ENCODE measurements at places on chromosomes 7 and 10.

DNA sequence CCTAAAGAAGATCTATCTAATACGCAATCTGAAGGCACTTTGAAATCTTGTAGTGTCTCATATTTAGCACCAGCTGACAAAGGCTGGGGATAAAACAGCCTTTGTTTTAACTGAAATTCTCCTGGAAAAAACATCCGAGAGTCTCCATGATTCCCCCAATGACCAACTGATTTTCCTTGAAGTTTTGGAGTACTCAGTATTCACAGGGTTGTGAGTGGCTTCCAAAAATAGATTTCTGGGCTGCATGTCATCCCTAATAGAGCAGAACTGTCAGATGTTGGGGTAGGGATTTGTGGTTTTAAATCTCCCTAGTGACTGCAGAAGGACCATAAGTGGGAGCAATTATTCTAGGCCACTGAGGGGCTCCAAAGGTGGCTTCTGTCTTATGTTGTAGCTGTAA, 206.4 kb downstream of the TAX1BP1 start:
- no peak for DNase-seq

DNA sequence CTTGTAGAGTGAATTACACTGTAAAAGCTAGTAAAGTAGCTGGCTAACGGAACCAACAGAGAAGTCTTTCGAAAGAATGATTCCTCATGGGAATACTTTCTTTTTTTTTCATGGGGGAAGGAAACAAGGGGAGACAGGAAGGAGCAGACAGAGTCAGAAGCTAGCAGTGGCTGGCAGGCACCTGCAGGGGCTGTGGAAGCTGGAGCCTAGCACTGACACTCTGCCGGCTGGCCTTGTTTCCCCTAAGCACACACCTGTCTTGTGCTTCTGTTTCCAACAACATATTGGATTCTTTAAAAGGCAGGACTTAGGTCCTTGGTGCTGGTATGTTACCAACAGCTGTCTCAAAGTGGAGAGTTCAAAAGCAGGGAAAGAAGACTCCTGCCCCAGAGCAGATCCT, 24.7 kb downstream of the NOD1 start:
- no peak for DNase-seq

- peak; percentile 17 for DNase-seq
Measured at GRCh38 chr7:2006921-2007381, 225.8 kb downstream of the MAD1L1 start.

- DNase-seq, result no peak
Measured at GRCh38 chr7:136530831-136531230, 337.6 kb upstream of the CHRM2 start.

DNA sequence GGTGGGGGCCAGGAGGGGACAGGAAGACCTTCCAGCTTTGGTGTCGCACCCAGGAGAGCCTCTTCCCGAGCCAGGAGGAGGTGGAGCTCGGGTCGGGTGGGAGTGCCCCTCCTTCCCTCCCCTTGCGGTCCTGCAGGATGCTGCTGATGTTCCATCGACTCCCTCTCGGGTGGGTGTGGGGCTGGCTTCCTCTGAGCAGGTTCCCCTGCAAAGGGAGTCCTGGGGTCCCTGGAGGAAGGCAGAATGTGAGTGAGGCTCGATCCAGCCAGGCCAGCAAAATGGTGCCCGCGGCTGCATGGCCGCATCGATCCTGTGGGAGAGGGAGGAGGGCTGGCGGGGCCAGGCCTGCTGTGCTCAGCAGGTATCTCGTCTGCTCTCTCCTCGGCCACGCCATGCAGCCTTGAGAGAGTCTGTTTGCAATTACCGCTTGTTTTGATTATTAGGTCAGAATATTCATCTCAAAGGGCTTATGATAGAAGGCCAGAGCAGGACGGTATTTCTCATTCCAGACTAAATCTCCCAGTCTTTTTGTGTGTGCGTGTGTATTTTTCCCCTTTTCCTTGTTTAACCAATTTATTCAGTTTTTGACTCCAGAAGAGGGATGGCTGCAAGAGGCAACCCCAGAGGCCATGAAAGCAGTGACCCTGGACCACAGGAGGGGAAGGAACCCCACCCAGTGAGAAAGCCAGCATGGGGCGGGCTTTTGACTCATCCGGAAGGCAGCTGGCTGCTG, 137.3 kb upstream of the ZMIZ1 start:
- DNase-seq, result peak; percentile 77

GRCh38 chr10:77493851-77494261, 143.8 kb downstream of the KCNMA1 start:
- no peak for DNase-seq

- no peak for DNase-seq
Measured at GRCh38 chr7:46559194-46559832, 638.2 kb upstream of the IGFBP3 start.

- DNase-seq, result no peak
Measured at GRCh38 chr10:11282156-11282555, 264.5 kb downstream of the CELF2 start.

GRCh38 chr7:47239931-47240421, 341.9 kb downstream of the TNS3 start:
- no peak for DNase-seq

- no peak for DNase-seq
Measured at GRCh38 chr7:69399401-69399800, 198.9 kb upstream of the AUTS2 start.

GRCh38 chr10:34918060-34918775, 103.1 kb upstream of the PARD3 start:
- DNase-seq, result no peak

- no peak for DNase-seq
Measured at GRCh38 chr10:15879663-15880062, 19.4 kb upstream of the MINDY3 start.

DNA sequence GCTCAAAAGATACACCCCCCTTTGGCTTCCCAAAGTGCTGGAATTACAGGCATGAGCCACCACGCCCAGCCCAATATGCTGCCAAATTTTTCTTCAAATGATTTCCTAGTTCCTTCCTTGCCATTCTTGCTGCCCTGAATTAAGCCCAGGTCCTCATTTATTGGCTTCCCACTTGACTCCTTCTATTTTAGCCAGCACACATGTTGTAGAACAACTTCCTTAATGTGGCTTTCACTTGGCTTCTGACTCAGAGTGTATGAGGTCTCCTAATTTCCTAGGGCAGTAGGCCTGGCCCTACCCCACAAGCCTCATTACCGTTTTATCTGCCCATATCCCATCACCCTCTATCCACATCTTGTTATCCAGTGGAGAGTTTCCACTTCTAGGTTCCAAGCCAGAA, 21.8 kb upstream of the HIPK2 start:
- DNase-seq, result no peak

- no peak for DNase-seq
Measured at GRCh38 chr10:127424594-127425264, 124.4 kb upstream of the NPS start.

- DNase-seq, result no peak
Measured at GRCh38 chr7:108973075-108973474, 403.4 kb downstream of the DNAJB9 start.

GRCh38 chr10:133391761-133392518, 2.0 kb upstream of the MTG1 start:
- DNase-seq, result no peak

DNA sequence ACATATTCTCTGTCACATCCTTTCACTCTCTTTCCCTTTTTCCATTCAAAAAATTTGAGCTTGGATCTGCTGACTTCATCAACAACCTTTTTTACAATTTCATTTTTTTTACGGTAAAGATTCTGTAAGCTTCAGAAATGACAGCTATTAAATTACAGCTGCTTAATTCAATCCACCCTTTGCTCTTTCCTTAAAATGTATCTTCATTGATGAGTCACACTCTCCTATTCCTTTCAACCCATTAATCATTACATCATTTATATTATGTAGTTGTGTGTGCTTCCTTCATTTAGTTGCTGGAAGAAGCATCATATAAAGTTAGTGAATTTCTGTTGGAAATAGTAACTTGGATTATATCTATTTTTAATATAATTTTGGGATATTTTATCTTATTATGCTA, 67.1 kb upstream of the MAGI2 start:
- no peak for DNase-seq

DNA sequence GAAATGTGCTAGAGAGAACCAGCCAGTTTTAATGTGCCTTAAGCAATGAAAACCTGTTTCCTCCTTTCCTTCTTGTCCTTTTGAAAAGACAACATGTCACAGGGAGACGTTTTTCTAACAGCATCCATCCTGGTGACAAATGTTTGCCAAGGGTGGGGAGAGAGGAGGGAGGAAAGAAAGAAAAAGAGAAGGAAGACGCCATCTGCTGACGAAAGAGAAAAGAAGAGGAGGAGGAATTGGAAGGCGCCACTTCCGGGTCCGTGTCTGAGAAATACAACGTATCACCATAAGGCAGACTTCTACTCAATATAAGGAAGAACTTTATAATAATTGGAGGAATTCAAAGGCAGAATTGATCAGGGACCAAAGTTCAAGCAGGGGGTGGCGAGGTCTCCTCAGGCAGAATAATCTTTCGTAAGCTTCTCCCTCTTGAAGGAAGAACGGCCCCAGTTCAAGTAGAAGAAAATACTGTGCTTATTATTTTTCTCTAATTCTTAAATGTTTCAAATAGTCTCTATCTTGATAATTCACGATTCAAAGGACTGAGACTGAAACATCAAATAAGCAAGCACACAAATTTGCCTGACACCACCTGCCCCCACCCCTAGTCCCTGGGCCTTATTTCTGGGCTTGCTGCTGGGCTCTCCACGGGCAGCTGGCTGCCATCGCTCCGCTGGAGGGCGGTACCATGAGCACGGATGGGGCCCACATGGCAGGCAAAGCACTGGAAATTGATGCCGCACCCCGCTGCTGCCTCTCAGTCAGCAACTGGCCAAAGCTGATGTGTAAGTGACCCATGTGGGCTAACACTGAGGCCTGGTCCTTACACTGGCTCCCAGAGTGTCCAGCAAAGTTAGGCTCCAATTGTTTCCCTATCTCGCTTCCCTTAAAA, 273.7 kb upstream of the KLF14 start:
- DNase-seq, result peak; percentile 77

- DNase-seq, result peak; percentile 86
Measured at GRCh38 chr10:22340329-22341189, 4.7 kb upstream of the SPAG6 start.

DNA sequence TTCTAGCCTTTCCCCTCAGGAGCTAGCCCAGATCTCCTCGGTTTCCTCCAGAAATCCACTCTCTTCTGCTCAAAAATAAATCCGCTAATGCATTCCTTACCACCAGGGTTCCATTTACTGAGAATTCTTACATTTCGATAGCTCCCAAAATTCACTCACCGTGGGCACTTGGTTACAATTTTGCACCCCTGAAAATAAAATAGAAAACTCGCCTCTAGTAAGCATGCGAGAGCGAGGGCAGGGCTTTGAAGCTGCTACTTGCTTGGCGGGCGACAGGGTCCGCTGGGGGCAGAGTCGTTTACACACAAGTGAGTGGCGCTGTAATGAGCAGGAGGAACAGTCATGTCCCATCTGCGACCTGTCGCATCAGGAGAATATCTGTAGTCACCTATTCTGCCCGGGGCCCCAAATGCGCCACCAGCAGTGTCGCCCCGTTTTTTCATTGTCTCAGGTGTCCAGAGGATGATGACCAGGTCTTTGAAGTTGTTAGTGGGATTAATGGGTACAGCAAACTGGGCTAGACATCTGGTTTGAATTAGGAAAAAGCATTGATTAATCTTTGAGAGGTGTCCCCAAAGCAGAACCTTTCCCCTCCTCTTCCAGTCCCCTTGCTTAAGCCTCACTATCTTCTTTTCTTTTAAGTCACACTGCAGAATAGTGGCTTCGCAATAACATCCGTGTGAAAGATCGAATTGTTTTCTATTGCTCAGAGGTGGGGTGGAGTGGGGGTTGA, 1.2 kb upstream of the MEOX2 start:
- peak; percentile 69 for DNase-seq

- no peak for DNase-seq
Measured at GRCh38 chr7:158907390-158907789, 51.0 kb downstream of the DYNC2I1 start.

DNA sequence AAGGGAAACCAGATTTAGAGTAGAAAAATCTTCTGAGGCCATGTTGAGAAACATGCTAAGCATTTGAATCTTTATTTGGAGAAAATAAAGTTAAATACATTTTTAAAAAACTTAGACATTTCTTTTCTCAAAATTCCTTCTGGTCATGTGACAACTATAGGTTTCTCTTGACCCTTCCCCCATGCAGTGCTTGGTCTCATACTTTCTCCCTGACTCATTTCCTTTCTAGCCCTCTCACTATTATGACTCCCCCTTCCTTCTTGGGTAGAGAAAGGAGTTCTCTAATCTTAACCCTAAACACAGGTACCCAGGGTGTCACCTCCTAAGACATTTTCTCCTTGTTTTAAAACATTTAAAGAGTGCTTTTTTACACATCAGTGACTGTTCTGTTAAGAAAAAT, 179.5 kb upstream of the TMEM106B start:
- no peak for DNase-seq

- no peak for DNase-seq
Measured at GRCh38 chr7:43585562-43585961, 2.7 kb downstream of the STK17A start.

- DNase-seq, result peak; percentile 41
Measured at GRCh38 chr10:78255796-78256638, 222.4 kb downstream of the RPS24 start.

- no peak for DNase-seq
Measured at GRCh38 chr7:7761974-7762779, 43.8 kb upstream of the RPA3 start.

DNA sequence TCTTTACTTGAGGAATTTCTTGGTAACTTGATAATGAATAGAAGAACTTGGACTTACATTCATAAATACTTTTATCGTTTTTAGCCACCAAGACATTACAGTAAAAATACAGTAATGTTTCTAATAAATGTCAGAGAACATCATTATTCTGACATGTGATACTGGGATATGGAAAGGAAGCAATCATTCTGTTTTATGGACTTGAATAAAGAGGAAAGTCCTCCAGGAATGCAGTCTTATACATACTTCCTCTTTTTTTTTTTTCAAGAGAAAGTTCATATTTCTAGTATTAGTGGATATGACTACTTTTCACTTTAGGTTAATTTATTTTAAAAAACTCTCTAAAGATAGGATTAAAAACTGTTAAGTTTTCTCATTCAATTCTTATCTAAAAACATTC, 220.0 kb upstream of the SEMA3C start:
- DNase-seq, result no peak

DNA sequence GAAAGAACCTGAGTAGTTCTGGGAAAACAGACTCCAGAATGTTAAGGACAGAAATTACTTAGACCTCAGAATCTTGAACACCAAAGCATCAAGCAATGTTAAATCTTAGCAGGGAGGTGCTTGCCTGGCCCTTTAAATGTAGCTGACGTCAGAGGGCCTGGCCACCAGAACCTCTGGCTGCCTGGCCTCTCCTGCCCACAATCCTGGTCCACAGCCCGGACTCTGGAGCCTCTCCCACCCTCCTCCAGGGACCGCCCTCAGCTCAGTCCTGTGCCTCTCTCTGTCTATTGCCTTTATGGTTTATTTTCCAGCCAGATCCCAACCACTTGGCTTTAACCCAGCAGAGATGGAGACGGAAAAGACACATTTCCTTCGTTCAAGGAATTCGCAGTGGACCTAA, 42.2 kb upstream of the EGR2 start:
- DNase-seq, result peak; percentile 78

- DNase-seq, result peak; percentile 84
Measured at GRCh38 chr10:70481831-70482530, 3.4 kb downstream of the PALD1 start.

- no peak for DNase-seq
Measured at GRCh38 chr7:106777674-106778299, 87.3 kb upstream of the PIK3CG start.
